Stimulated activated CD8-positive, alpha-beta memory T cell treated with anti-CD3 and anti-CD28 coated beads, Interleukin-4, amount 100 ng/mL, for 1 hour (primary cell): ENCODE measurements at places on chromosomes 16 and 17.

DNA sequence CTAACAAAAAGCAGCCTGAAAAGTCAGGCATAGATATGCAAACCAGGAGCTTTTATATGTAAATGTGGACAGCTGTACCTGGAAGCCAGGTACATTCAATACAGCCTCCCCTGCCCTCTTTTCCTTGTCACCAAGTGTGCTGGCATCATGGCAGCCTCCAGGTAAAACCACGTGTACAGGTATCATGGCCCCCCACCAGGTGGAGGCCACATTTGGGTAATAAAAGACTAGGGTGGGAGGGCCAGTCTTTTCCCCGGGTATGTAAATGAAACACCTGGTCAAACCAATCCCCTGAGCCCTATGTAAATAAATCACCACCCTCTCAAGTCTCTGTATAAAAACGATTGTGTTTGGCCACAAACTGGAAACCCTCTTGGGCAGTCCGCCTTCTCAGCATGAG, 226.4 kb upstream of the GOT2 start:
- DNase-seq = no peak

- DNase-seq = no peak
Measured at GRCh38 chr17:73482251-73482716, 162.0 kb downstream of the SDK2 start.

- DNase-seq = no peak
Measured at GRCh38 chr16:68229431-68230175, 6.3 kb downstream of the ESRP2 start.

- no peak for DNase-seq
Measured at GRCh38 chr16:64242492-64242891, 879.4 kb downstream of the CDH11 start.

DNA sequence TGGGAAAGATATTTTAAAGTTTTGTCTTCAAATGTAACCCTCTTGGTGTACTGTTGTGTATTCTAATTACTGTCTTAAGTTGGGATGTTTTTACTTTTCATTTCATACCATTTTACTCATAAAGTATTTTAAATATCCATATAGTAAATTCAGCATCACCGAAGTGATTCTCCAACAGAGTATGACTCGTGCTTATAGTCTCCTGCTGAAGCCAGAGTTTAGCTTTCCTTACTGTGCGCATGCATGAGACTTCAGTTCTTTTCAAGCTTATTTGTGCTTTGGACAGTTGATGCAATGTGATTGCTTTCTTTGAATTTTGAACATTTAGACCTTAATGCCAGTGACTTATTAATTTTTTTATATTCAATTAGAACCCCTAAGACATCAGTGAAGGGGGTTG, 7.4 kb upstream of the VPS35L start:
- no peak for DNase-seq

GRCh38 chr17:67098006-67098405, 53.7 kb downstream of the CACNG1 start:
- DNase-seq = no peak

DNA sequence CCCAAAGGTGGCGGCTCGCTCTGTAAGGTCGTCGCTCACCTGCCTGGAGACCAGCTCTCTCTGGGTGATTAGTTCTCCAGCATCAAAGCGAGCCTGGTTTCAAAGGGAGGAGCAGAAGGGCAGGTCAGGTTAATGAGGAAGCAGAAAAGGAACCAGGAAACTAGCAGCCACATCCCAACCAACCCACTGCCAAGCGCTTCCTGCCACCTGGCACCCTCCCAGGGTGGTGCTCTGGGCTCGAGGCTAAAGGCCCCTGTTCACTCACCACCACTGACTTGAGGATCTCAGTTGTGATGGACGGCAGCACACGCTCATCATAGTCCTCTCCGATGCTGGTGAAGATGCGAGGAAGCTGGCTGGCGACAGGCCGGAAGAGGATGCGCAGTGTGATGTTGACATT, 5.6 kb downstream of the PHB1 start:
- no peak for DNase-seq

- no peak for DNase-seq
Measured at GRCh38 chr17:69943058-69943457, 132.0 kb upstream of the KCNJ16 start.

DNA sequence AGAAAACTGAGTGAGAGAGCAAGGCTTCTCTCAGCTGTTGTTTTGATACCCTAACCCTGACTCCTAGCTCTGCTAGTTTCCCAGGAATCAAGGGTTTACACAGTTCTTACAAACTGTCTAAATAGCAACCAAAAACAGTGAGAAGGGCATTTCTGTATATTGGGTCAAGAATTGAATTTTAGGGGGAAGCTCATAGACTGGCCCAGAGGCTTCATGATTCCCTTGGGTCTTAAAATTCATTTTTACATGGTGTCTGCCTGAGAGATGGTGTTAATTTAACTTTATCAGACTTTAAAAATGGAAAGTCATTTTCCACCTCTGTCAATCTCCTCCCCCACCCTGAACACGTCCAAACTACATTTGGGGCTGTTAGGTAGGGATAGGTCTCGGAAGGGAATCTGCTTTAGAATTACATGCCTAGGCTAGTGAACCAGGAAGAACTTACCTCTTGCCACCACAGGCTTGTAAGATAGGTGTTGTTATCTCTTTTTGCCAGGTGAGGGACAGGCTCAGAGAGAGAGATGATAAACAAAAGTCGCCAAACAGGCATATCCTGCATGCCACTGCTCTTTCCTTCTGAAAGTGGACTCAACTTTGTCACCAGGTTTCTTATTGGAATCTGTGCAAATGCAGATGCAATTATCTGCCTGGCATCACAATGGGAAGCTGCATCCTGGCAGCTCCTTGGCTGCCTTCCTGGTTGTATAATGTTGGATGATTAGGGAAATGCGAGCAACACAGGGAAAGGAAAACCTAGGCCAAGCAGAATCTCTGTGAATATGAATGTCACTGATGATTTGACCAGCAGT, 3.1 kb downstream of the PHAF1 start:
- no peak for DNase-seq

DNA sequence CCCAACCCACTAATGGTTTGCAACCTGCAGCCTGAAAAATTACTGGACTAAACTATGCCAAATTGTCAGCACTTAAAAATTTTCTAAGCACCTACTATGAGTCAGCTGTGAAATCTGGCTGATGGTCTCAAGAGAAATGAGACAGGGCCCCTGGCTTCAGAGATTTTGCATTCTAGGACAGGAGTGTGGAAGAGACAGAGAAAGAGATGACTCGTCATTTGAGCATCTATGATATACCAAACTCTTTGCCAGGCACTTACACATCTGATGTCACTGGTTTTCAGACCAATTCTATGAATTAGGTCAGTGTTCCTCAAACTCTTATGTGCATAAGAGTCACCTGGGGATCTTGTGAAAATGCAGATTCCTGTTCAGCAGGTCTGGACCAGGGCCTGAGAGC, 44.4 kb downstream of the CLEC19A start:
- no peak for DNase-seq

DNA sequence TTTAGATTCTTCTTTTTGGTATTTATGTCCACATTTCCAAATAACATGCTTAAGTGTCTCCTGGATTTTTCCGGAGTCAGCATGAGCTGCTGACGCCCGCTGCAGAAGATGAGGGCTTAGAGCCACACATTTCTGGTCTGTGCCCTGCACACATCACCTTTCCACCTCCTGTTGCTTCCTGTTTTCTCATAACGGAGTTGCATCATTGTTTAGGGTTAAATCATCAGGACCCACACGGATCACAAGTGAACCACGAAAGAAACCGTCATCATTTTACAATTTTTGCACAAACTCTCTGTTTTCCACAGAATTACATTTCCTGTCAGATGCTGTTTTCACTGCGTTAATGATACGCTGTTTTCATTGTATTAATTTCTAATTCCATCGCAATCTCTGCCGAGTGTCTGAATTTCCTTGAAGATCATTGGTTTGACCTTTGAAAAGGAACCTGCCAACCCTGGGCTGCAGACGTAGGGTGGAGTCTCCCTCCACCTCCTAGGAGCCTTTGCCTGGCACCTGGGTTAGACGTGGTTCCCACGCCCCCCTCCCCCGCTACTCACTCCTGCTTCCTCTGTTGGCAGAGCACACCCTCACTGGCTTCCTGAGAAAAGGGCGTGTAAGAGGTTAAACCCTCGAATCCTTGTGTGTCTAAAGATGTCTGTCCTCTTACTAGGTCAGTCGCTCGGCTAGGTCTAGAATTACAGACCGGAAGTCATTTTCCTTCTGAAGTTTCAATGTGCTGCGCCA, 68.2 kb downstream of the RNF213 start:
- no peak for DNase-seq

GRCh38 chr16:70809392-70810060, 8.6 kb upstream of the VAC14 start:
- DNase-seq = no peak

DNA sequence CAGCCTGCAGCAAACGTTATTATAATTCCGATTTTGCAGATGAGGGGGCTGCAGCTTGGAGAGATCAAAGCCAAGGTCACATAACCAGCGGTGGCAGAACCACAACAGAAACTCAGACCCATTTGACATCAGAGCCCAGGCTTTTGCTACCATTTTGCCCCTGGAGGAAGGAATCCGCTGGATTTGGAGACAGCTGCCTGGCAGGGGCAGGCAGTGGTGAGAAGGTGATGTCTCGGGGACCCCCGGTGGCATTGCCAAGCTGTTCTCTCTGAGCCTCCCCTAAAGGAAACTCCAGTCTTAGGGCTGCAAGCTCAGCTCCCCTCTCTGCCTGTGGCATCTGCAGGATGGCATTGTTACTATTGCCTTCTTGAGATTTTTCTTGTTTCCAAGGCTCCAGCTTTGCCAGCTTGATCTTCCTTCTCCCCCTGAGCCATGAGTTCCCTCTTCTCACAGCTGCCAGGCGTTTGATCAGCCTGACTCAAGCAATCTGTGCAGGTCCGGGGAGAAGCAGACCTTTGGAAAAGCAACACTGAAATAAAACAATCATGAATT, 40.8 kb downstream of the AIPL1 start:
- DNase-seq = no peak

DNA sequence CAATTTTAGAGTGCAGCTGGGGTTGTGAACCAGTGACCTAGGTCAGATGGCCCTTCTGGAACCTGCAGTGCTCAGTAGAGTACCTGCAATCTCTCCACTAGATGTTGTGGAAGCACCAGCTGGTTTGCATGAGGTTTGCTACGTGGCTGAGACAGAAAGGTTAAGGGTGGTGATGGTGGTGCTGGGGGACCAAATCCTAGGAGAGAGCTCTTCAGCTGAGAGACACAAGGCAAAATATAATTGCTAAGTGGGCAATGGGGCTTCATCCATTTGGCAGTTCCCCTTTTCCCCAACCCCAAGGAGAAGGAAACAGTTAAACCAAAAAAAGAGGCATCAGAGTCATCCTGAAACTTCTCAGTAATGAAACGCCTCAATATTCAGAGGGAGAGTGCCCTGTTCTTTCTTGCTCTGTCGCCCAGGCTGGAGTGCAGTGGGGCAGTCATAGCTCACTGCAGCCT, 13.9 kb downstream of the ITPRIPL2 start:
- no peak for DNase-seq

- DNase-seq = no peak
Measured at GRCh38 chr17:40092581-40092980, 7.8 kb downstream of the NR1D1 start.

DNA sequence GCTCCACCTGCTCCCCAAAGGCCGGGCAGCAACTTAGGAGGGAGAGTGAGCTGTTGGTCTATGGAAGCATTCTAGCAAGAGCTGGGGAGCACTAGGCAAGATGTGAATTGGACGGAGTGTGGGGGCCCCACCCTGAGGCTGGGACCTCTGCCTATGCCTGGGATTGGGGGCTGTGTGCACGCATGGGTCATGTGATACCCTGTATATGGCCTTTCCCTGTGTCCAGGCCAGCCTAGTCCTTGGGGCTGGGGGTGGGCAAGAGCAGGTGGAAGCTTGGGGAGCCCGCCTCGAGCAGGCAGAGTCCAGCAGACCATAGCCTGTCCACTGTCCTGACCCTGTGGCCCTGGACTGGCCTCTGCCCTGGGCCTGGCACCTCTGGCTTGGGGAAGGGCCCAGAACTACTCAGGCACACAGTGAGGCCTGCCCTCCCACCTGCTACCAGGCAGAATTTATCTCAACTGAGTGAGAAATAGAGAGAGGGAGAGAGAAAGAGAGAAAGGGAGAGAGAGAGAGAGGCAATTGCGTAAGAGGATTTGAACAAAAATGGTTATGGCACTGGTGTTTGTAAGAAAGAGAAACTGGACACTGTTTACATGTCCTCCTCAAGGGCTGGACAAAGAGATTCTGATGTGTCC, 19.1 kb downstream of the PDP2 start:
- DNase-seq = no peak

DNA sequence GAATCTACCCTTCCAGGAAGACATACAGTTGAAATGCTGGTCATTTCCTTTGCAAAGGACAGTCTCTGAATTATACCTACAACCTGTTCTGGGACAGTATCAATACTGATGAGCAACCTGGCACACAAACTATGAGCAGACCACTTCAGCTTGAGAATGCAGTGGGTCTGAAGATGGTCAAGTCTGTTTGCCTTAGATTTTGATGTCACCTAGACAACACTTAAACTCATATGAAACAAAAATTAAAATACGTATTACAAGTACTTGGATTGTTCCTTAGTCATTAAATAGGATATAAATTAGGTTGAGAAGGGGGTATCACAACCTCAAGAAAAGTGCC, 3.5 kb downstream of the SRSF2 start:
- DNase-seq = no peak
